ENCODE measurements at places on chromosomes 11 and 22.

- no peak for DNase-seq
Observed at GRCh38 chr11:17230867-17231851, 23.4 kb upstream of the PIK3C2A start.

- no peak for DNase-seq
Observed at GRCh38 chr11:120880498-120881175, 143.3 kb upstream of the TBCEL start.

GRCh38 chr11:37984991-37985390 is 1387.0 kb upstream of the RAG2 start:
- DNase-seq = no peak

DNA sequence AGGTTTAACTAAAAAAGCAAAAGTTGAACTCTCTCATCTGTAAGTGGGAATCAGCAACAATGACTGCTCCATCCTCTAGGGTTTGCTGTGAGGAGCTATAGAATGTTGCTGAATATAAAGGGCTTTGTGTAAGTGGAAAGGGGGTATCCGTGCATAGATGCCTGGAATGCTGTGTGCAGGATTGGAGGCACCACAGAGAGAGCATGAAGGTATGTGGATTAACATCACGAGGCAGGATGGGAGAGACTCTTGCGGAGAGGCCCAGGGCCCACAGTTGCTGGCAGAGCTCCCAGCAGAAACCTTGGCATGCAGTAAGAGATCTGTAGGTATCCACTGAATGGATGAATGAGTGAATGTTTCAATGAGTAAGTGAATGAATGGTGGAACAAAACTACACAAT is 298.7 kb upstream of the DDI1 start:
- DNase-seq = no peak

DNA sequence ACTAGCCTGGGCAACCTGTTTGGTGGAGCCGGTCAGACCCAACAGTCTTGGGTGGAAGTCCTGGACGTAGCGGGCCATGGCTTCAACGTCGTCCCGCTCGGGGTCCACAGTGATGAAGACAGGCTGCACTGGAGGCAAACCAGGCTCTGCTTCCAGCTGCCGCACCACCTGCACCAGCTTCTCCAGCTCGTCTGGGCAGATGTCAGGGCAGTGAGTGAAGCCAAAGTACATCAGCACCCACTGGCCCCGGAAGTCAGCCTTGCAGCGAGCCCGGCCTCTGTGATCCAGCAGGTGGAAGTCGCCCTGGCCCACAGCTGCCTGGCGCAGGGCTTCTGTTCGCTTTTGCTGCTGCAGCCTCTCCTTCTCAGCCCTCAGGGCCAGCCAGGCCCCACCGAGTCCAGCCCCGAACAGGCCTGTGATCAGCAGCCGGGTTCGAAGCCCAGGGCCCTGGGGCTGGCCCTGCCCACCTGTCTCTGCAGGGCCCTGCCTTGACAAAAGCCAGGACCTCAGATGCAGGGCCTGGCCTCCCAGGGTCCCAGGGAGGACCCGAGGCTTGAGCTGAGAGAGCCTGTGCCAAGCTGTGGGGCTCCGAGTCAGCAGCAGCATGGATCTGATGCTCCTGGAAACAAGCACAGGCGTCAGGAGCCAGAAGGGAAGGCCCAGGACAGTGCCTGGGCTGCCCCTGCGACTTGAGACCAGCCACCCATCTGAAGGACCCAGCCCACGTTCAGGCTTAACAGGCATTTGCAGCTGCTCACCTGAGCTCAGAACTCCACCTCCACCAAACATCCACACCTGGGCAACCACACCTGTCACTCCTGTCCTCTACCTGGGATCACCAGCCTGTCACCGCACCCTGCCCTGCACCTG is 1.4 kb downstream of the SCO2 start:
- DNase-seq = no peak

GRCh38 chr11:17019232-17019631 is 5.0 kb upstream of the PLEKHA7 start:
- DNase-seq = peak; percentile 67

GRCh38 chr22:49630448-49630946 is 197.2 kb downstream of the BRD1 start:
- DNase-seq = no peak

- no peak for DNase-seq
Observed at GRCh38 chr11:132777067-132777975, 755.0 kb downstream of the OPCML start.

DNA sequence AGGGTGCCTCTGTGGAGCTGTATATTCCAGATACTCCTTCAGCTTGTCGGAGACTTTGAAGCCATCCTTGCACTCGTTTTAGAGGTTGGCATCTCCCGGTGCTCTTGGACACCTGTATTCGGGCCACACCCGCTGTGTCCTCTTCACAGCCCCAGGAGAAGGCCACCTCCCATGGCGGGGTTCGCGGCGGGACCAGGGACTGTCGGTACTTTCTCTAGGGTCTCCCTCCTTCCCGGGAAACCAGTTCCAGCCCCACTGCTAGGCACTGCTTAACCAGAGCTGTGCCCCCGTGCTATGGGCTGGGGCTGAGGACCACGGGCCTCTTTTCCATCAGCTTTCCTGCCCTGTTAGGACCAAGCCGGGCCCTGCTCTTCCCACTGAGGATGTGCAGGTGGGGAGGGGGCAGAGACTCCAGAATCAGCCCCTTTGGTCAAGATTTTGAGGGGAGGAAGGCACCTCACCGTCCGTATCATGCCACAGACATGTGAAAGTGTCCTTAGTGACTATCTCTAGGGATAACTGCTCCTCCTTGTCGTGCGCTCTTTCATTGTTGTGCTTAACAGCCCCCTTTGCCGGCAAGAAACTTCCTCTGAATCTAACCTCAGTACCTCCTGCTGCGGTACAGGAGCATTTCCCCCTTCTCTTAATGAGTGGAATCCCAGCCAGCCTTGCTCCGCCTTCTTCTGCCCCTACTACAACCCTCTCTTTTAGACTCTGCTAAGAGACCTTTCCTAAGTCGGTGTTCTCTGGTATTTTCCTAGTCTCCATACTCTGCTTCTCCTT is 1.2 kb upstream of the B3GAT1 start:
- DNase-seq = no peak
